ENCODE measurements at places on chromosomes 6 and 20. TPM values are rescaled to one million over a fixed set of nuclear protein-coding genes. Genes with fewer than 3 reads are reported as not detected.

DNA sequence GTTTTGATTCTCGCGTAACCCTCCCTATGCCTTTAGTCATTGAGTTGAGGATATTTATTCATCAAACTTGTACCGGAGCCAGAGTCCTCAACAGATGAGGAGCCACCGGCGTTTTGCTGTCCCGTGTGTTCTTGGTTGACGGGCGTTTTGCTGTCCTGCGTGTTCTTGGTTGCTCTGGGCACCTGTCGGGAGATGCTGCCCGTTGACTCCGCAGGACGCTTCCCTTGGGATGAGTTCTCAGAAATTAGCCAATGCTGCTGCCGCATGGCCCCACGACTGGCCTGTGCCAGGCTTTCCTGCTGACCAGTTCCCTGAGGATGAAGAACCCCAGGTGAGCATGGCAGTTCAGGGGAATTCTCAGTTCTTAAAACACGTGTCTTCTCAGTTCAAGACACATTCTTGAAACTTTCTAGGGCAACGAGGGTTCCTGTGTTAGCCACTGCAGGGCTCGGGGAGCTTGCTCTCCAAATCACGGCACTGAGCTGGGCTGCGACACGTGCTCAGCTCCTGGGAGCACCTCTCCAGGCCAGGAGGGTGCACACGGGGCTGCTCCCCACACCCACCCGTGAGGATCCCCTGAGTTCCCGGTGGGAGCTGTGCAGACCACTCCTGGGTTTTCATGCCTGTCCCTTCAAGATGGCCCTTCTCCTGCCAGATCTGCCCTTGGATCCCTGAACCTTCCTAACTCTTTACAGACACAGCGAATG, 265.6 kb downstream of the SMOC2 start:
- no peak for DNase-seq

DNA sequence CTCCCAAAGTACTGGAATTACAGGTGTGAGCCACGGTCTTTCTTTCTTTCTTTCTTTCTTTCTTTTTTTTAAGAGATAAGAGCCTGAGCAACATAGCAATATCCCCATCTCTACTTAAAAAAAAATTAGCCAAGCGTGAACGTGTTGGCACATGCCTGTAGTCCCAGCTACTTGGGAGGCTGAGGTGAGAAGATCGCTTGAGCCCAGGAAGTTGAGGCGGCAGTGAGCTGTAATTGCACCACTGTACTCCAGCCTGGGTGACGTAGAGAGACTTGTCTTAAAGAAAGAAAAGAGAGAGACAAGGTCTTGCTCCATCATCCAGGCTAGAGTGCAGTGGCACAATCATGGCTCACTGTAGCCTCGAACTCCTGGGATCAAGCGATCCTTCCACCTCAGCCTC, 162.0 kb upstream of the MLN start:
- DNase-seq = no peak

DNA sequence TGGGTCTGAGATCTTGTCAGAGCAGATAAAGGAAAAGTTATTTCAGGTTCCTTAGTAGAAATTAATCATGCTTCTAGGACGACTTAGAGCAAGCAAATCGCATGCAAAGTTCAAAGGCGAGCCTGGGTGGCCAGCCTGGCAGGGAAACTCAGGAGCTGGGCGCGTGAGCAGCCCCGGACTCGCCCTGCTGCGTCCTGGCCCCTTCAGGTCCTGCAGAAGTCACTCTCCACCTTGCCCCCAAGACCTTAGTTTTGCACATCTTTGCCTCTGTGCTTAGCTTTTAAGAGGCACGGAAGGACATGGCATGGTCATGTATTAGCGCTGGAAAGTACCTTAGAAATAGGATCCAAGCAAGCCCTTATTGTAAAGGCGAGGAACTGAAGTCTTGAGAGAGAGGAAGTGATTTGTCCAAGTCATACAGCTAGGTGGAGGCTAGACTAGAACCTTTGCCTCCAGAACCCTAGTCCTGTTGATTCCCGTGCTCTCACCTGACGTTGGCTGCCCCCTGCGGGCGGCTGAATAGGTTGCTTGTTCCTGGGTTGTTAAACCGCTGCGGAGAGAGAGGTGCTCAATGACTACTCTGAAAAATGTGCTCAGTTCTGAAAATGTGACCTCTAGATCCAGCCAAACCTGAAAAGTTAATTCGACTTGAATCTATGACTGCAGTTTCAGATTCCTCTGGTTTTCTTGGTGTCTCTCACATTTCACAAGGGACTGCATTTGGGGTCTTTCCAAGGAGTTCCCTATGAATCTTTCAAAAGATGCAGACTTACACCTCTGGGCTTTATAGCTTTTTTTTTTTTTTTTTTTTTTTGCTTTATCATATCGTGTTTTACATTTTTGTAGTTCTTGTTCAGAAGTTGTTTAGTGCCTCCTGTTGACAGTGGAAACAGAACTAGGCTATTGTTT, 2.7 kb downstream of the MYB start:
- peak; percentile 43 for DNase-seq

Gene RBPJL
- total RNA-seq = 306 TPM

- DNase-seq = no peak
These were observed 87.9 kb downstream of the SCAF8 start for GRCh38 chr6:154821099-154821498.

All from body of pancreas (tissue), 4 donors.